Fibroblast of lung (primary cell): ENCODE measurements at places on chromosomes 2 and 18. TPM values are rescaled to one million over a fixed set of nuclear protein-coding genes. Genes with fewer than 3 reads are reported as not detected.

Gene ONECUT2
- under 0.01 and 0.01 TPM in 2 replicates for polyA plus RNA-seq

DNA sequence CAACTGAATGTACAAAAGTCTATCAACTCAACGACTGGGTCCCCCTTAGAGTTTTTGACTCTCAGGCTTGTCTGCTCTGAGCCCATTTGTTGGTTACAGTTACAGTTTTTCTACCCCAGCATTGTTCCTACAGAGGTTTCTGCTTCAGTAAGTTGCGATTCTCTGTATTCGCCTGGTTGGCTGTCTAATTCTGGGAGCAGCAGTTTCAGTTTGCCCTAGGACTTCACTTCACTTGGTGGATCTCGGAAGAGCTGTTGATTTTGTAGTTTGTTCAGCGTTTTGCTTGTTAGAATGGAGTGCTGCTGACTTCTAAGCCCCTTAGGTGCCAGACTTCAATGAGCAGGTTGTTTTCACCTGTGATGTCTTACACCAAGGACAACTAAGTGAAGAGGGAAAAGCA is 296.5 kb upstream of the EPAS1 start:
- peaks cover 2% of the 10 kb centered on the region for H3K36me3 ChIP-seq
- H3K27me3 ChIP-seq, result no peaks in the 10 kb centered on the region
- no peak overlapping the region for H3K4me3 ChIP-seq
- H3K4me1 ChIP-seq, result peaks cover 16% of the 10 kb centered on the region
- no peak for DNase-seq
- H3K27ac ChIP-seq, result peak overlapping the region; percentile 26

Gene C2orf81
- polyA plus RNA-seq, result 0.25 and 0.37 TPM in 2 replicates

DNA sequence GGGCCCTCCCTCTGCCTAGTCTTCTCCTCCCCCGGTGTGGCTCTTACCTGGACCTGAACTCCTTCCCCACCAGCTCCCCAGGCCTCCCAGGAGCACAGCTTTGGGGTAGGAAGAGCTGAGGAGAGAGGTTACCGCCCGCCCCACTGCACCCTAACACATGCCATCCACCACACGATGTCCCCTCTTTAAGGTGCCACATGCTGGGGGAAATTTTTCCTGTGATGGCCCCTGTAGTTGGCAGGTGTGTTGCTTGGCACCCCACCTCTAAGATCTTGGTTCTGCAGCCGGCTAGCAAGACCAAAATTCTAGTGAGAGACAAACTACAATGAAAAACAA is 6.9 kb upstream of the TEX261 start:
- no peak for DNase-seq
- H3K4me1 ChIP-seq, result no peaks in the 10 kb centered on the region
- H3K27ac ChIP-seq, result no peak overlapping the region
- H3K36me3 ChIP-seq, result no peaks in the 10 kb centered on the region

DNA sequence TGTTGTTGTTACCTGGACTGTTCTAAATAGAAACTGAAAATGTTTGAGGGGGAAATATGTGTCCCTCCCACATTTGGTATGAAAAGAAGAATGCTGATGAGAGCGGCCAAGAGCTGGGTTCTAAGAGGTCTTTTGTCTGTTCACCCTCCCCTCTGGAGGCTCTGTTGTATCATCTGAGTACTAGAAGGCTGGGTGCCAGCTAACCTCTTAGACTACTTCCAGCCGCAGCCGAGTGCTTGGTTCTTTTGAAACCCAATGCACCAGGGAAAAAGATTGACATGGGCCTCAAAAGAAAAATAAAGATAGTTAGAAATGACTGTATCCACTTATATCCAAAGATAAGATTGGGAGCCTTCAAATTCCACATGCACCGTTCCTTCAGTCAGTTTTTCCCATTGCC is 255.9 kb downstream of the TXNL1 start:
- no peak overlapping the region for H3K27ac ChIP-seq
- no peak overlapping the region for H3K4me3 ChIP-seq
- H3K36me3 ChIP-seq, result no peaks in the 10 kb centered on the region
- peaks cover 2% of the 10 kb centered on the region for H3K4me1 ChIP-seq
